ENCODE measurements at places on chromosomes 5 and 9.

DNA sequence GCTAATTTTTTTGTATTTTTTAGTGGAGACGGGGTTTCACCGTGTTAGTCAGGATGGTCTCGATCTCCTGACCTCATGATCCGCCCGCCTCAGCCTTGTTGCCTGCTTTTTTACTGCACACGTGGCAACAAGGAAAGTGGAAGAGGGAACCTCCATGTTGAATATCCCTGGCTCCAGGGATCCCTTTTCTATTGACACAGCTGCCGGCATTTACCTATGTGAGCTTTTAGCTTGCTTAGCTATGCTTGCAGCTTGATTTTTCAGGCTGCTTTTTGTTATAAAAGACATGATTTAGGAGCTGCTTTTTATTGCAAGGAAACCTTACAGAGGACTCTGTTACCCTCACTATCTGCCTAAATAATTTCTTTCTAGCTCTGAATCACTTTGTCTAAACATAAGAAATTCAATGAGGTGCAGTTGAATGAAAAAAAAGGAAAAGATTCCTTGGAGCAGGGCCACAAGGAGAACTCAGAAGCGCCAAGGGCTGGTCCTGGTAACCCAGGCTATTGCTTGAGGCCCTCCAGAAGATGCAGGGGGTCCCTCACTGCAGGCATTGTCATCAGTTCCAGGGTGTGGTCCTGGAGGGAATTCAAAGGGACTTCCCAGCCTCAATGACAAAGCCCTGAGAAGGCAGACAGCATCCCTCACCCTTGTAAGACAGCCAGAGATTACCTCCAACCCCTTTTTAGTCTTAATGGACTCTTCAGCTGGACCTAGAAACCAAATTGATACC, 89.9 kb downstream of the SYK start:
- no peak for DNase-seq

- no peak for DNase-seq
Measured at GRCh38 chr5:126023994-126024441, 399.2 kb upstream of the GRAMD2B start.

DNA sequence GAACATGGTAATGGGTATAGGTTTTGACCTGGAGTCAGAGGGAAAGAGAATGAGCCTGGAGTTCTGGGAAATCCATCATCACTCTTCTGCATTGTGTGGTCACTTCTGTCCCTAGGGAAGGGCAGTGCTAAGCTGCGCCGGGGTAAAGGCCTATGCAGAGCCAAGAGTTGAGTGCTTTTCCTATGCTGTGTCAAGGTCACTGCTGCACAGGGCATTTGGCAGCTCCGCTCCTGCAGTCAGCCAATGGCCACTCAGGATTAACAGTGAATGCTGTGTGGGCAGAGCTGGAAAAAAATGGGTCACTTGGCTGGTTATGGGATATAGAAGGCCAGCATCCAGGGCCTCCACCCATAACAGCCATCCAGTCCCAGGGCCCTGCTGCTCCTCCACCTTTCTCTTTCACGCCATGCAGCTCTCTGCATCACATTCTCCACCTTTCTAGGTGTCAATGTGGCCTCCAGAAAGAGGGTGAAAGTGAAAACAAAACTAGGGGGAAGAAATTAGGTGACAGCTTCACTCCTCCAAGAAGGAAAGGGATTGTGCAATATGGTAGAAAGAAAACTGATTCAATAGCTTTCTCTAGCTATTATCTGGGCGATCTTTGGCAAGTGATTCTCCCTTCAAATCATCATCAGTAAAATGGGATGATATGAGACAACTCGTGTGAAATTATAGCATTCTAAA, 279.3 kb upstream of the ANKRD55 start:
- no peak for DNase-seq

DNA sequence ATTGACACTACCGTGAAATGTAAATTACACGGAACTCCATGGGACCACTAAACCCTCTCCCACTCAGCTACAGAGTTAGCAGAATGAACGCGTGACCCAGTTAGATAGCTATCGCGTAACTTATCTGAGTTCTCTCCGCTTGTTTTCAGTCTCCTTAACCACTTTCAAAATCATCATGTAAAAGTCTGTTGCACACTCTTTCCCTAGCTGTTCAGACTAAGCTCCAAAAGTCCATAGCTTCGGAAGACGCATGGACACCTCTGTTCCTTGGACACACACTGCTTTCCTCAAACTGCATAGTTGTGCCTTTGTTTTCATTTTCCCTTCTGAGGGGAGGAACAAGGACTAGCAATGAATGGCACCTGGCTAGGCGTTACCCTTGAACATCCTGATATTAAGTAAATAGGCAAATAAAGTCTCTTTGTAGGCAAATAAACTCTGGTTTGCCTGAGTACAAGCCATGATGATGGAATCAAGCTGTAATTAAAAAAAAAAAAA, 83.3 kb downstream of the DAPK1 start:
- DNase-seq, result no peak

DNA sequence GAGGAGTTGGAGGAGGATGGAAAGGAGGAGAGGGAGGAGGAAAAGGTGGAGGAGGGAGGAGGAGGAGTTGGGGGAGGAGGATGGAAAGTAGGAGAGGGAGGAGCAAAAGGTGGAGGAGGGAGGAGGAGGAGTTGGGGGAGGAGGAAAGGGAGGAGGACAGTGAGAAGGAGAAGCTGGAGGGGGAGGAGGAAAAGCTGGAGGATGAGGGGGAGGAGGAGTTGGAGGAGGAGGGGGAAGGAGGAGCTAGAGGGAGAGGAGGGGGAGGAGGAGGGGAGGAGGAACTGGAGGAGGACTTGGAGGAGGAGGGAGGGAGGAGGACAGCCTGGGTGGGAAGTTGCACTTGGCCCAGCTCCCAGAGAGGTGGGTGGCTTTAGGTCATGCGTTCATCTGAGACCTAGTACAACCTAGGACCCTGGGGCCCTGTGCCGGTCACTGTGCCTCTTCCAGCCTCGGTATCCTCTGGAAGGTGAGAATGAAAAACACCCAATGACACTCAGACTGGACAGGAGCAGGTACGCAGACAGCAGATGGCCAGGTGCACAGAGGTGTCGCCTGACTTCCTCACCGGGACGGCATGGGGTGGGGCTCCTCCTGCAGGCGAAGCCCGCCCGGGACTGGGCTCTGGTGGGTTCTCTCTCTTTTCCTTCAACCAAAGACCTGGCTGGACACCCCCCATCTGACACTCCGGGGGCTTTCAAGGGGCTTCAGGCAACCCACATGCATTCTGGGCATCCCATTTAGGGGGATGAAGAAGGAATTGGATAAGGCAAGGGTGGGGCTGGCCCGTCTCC, 12.2 kb upstream of the SLC2A6 start:
- DNase-seq, result no peak

GRCh38 chr5:179312557-179313235, 32.6 kb downstream of the ADAMTS2 start:
- DNase-seq, result no peak

GRCh38 chr5:116456036-116456435, 118.6 kb downstream of the SEMA6A start:
- DNase-seq, result no peak

DNA sequence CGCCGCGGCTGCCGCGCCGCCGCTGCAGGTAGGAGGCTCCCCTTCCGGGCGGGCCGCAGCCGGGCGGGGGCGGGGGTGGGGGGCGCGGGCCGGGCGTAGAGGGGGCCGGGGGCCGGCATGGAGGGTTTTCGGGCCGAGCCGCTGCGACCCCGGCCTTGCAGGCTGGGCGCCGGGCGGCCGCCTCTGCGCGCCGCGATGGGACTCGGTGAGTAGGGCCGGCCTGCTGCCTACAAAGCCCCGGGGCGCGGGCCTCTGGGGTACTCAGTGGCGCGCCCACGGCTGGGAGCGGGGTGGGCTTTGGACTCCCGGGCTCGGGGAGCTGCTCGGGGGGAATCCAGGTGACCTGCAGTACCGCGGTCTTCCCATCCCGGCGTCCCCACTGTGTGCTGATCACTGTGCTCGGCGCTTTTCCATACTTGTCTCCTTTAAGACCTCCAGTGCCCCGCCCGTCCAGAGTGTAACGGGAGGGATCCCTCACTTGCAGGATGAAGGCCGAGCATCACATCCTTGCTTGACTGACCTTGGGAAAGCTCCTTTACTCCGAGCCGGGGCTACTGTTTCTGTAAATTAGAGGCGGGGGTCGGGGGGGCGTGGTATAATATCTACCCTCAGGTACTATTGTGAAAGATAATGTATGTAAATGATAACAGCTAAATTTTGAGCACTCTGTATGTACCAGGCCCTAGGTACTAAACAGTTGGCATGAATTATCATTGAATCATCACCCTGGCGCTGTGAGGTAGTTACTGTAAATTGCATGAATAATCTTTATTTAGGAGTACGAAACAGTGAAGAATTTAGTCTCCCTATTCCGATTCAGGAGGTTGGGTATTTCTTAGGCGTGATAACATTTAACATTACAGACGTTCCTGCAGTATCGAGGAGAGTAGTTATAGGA, 672 bp downstream of the MSANTD3 start:
- DNase-seq, result peak; percentile 38

GRCh38 chr5:32210151-32210550, 36.0 kb upstream of the GOLPH3 start:
- DNase-seq, result no peak

Measured in amygdala (tissue), 56 donors.